CD4-positive, alpha-beta T cell treated with Interleukin-4 for 4 hours (primary cell): ENCODE measurements at places on chromosomes 1 and 21.

DNA sequence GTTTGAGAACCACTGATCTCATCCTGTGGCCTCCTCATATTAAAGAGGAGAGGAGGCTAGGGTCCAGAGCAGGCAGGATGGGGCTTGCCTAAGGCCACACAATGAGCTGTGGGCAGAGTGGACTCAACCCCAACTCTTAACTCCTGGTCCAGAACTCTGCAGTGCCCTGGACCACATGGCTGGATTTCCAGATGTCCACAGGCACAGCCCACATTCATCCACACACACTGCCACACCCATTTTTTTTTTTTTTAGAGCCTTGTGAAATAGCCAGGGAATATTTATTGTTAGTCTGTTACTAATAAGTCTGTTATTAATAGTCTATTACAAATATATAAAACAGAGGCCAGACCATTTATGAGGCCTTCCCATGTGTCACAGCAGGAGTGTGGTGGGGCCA lies 192.2 kb downstream of the TRABD2B start:
- no peak for DNase-seq

- peak; percentile 25 for DNase-seq
These were observed 5.0 kb downstream of the PFKL start for GRCh38 chr21:44304877-44305293.

GRCh38 chr1:15951341-15952153 lies 24.4 kb downstream of the ZBTB17 start:
- DNase-seq, result peak; percentile 37

- no peak for DNase-seq
These were observed 23.9 kb downstream of the DCAF8 start for GRCh38 chr1:160238408-160238807.

DNA sequence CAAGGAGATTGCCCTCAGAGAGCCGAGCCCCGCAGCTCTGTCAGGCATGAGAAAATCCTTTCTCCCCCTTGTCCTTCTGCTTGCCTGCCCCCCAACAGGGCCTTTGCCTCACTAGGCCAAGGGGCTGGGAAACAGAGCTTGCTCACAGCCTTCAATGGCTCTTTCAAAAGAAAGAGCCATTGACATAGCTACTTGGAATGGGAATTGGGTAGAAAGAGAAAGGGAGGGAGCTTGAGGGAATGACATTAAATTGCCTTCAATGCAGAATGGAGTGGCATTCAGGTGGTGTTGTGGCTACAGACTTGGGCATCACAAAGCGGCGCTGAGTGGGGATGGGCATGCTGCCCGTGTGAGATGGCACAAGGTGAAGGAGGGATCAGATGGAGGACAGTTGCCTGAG lies 13.2 kb downstream of the SYT11 start:
- no peak for DNase-seq

DNA sequence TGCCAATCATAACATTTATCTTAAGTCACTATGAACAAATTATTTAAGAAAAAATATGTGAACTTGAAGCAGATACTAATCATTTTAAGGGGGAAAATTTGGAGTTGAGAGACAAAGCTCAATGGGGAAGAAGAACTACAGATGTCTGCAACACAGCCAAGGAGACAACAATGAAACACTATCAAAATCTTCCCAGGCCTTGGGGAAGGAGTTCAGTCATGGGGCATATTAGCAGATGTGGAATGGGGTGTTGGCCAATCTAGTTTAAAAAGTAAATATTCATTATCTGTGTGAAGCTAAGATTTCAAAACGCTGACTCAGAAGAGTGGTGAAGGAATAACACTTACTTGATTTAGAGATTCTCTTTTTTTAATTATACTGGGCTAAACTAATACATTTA lies 671.6 kb upstream of the ZP4 start:
- DNase-seq, result no peak

GRCh38 chr21:29005696-29006095 lies 13.0 kb upstream of the LTN1 start:
- DNase-seq, result no peak

GRCh38 chr21:28738420-28738704 lies 254.3 kb downstream of the LTN1 start:
- no peak for DNase-seq

GRCh38 chr1:155931332-155932038 lies 2.7 kb downstream of the KHDC4 start:
- no peak for DNase-seq

GRCh38 chr1:47417170-47418044 lies 1.3 kb downstream of the FOXE3 start:
- DNase-seq, result no peak

- no peak for DNase-seq
These were observed 7.6 kb upstream of the ARHGEF10L start for GRCh38 chr1:17531682-17532487.

GRCh38 chr1:18037651-18038050 lies 69.9 kb upstream of the IGSF21 start:
- DNase-seq, result no peak

- no peak for DNase-seq
These were observed 11.7 kb upstream of the MYOCOS start for GRCh38 chr1:171610385-171610784.

DNA sequence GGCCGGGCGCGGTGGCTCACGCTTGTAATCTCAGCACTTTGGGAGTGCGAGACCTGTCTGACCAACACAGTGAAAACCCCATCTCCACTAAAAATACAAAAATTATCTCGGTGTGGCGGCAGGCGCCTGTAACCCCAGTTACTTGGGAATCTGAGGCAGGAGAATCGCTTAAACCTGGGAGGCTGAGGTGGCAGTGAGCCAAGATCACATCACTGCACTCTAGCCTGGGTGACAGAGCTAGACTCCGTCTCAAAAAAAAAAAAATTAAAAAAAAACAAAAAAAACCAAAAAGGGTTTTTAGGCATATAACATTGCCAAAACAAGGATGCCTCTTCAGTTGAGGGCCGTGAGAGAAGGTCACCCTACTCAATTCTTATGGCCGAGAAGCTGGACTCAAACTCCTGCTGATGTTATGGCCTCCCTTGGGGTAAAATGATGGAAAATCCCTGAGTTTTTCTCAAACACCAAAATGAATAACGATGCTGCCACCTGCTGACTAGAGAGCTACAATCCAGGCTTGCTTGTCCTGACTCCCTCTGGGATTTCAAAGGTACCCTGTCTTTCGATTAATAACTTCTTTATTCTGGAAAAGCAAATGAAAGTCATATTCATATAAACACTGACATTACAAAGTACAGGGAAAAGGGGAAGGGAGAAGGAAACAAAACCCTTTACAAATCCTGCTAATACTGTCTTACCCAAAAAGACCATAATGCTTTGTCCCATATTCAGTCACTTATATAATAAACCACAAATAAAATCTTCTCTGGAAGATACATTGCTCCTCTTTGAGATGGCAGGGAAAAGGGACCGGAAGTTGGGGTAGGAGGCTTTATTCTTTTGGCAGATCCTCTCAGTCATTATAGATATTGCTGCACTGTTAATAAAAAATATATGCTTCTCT lies 10.7 kb downstream of the RAB42 start:
- peak; percentile 28 for DNase-seq

- DNase-seq, result no peak
These were observed 1.3 kb downstream of the SH2D2A start for GRCh38 chr1:156815307-156815826.

- DNase-seq, result no peak
These were observed 678.5 kb downstream of the USP25 start for GRCh38 chr21:16408280-16408679.
